ENCODE measurements at places on chromosomes 16 and 17.

DNA sequence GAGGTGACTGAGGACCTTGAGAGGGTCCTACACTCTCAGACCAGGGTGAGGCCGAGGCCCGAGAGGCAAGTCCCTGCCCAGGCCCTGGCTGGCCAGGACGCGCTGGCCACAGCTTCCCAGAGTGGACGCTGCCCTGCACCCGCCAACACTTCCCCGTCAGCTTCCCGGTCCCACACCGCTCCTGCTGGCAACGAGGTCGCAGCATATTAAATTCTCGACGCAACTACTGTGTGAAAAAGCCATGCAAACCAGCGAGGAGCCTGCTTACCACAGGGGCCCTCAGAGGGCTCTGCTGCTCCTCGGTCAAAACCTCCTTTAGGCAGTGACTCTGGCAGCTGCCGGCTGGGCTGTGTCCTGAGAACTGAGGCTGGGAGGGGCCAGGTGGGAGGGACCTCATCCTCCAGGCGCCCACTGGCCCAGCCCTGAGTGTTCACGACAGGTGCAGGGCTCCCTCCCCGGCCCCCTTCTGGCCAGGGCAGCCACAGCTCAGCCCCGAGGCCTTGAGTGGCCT is 2.1 kb upstream of the TEX19 start:
- DNase-seq: no peak

DNA sequence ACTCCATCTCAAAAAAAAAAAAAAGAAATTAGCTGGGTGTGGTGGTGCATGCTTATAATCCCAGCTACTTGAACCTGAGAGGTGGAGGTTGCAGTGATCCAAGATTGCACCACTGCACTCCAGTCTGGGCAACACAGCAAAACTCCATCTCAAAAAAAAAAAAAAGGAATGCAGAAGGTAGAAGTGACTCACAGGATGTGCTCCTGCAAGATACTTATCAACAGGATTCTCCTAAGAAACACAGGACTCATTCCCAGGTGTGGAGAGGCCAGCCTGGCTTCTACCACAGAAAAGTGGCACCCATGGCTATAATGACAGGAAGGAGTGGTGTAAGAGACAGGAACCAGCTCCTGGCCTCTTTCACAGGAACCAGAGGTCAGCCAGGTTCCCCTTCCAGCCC is 13.8 kb downstream of the ELMO3 start:
- no peak for DNase-seq

GRCh38 chr17:63696381-63696961 is 3.5 kb downstream of the LIMD2 start:
- DNase-seq: no peak

DNA sequence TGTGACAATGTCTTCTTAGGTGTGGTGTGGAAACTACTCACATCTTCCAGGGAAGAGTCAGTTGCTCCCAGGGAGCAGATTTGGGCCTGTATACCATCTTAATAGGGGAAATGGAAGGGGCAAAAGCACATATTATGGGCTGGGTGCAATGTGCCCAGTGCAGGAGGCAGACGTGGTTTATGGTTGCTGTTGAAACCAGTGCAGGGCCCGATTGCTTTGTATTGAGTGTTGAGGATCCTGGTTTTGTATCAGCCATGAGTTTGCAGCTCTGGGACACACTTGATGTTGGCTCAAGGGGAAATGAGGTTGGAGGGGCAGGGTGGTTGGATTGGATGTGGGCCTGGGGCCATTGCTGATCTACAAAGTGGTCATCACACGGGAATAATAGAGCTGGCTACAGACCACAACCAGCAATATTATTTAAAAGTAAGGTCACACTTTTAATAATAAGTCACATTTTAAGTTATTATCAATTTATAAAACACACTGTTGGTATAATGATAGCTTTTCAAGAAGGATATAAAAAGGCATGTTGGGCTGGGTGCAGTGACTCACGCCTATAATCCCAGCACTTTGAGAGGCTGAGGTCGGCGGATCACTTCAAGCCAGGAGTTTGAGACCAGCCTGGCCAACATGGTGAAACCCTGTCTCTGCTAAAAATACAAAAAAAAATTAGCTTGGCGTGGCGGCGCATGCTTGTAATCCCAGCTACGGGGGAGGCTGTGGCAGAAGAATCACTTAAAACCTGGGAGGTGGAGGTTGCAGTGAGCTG is 302.4 kb downstream of the SEC14L1 start:
- no peak for DNase-seq

DNA sequence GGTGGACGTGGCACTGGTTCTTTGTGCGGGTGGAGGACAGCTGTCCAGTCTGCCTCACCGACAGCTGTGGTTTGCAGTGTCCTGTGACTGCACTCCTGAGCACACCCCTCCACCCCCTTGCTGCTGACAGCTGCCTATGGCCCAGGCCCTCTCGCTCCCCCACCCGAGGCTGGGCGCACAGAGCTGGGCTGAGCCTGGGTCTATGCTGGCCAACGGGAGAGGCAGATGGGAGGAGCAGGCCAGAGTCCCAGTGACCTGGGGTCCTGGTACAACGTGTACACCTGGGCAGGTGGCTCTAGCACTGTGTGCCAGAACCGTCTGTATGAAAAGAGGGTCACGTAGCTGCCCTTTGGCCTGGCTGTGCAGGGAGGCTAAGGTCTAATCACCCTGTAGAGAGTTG is 30.5 kb downstream of the BAIAP2 start:
- DNase-seq: no peak

DNA sequence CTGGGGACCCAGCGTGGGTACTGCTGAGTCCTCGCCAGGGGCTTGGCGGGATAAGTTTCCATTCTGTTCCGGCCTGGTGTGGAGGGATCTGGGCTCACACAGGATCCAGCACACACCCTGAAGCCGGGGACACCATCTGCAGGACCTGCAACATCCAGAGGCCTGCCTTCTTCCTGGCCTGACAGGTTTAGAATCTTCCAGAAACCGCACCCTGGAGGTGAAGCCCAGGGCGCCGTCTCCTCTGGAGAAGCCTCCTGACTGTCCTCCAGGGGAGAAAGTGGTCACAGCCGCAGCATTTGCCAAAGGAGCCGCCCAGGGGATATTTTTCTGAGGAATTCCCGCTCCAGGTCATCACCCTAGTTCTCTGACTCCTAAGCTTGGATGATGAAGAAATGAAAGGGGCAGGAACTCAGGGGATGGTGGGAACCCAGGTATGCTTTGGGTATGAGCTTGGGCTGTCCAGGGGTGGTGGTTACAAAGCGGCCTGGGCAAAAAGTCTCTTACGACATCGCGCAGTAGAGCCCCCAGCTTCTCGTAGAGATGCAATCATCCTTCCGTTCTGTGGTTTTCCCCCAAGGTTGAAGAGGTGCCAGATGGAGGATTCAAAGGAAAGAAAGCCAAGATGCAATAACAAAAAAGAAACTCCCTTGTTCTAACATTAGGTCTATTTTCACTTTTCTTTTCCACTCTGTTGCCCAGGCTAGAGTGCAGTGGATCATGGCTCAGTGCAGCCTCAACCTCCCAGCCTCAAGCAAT is 9.1 kb upstream of the CRISPLD2 start:
- no peak for DNase-seq

DNA sequence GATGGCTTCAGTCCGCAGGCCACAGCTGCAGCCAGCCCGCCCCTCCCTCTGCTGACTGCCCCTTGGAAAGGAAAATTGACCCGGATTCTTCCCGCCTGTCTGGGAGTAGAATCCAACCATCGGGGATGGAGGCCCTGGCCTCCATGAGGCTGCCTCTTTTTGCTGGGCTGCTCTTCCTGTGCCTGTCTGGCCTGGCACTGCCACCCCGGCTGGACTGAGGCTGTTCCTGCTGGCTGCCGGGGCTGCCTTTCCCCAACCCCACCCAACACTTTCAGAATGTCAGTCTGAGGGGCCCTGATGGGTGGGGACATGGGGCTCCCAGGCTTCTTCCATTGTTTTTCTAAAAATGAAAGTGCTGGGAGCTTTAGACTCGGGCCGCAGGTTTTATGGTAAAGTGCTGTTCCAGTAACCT is 7.3 kb downstream of the BAHCC1 start:
- DNase-seq: no peak

DNA sequence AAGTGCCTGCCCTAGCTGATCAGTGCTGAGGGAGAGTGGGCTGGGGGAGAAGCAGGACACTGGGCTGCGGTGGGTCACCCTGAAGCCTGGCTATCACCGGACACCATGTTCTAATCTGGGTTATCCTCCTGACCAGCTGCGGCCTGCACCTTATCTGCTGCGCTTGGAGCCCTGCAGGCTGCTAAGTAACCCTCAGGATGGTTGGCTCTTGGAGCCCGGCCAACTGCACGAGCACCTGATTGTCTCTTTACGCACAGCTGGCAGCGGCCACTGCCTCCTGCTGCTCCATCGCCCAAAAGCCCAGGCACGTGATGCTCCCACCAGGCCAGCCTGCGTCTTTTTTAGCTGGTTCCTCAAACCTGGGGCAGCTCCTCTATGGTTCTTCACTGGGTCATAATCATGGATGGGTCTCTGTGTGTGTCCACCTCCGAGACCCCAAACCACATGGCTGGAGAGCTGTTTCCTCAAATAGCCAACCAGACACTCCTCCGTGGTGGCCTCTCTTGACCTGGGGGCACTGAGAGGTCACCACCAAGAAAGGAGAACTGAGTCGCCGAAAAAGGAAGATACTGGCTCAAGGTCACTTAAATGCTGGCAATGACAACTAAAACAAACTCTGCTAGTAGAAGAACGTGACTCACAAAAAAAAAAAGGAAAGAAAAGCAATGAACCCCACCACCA is 21.7 kb downstream of the SPHK1 start:
- DNase-seq: peak; percentile 64

DNA sequence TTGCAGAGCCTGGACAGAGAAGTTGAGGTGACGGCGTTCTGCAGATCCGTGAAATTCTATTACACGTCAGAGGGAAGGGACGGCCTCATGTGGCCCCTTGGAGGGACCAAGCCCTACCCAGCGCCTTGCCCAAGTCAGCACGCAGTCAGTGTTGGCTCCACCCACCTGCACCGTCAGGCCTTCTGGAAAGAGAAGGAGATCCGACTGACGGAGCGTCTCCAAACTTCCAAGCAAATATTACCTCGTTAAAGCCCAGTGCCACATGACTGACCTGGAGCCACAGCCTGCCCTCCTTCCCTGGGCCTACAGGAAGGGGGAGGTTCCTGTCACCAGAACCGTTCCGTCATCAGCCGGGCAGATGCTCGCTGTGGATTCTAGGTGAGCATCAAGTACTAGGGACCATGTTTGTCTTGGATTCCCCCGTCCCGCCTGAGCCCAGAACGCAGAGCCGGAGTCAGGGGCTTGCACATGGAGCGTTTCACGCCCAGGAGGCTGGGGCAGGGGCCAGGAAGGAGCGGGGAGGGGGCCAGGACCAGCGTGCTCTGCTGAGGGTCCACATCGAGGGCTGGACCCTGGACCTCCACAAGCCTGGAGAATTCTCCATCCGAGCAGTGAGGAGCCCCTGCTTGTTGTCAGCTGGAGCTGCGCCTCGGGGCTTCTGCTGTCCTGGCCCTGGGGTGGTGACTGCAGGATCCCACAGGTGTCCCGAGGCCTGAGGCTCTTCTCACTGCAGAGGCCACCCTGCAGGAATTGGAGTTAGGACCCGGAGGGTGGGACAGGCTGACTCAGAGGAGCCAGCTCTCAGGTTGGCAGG is 22.6 kb upstream of the METRNL start:
- no peak for DNase-seq

DNA sequence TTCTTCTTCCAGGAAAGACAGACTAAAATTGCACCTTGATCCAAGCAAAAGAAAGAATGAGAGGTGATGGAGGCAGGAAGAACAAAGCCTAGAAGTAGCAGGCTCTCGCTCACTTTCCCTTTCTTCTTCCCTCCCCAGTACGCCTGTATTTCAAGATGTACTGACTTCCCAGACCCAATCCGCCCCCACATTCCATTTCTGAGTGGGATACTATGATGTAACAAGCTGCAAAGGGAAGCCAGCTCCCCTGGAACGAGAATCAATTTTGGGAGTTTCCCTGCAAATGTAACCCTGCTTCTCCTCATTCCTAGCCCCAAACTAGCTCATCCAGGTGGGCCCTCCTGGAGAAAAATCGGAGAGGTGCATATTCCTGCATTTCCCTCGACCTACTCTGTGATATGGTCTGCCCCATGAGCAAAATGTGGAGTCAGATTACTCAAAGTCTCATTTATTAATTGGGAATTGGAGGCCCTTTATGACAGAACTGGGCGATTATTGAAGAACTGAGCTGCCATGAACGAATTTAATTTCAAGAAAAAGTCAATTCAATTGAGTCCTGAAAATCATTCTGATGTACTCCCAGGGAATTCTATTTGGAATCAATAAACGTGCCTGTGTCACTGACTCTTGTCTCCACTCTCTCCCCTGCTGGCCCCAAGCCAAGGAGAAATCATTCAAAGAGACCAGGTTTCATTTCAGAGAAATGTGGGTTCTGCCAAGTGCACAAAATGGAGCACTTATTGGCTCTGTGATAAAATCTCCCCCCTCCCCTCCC is 398.9 kb downstream of the SHISA9 start:
- DNase-seq: no peak

DNA sequence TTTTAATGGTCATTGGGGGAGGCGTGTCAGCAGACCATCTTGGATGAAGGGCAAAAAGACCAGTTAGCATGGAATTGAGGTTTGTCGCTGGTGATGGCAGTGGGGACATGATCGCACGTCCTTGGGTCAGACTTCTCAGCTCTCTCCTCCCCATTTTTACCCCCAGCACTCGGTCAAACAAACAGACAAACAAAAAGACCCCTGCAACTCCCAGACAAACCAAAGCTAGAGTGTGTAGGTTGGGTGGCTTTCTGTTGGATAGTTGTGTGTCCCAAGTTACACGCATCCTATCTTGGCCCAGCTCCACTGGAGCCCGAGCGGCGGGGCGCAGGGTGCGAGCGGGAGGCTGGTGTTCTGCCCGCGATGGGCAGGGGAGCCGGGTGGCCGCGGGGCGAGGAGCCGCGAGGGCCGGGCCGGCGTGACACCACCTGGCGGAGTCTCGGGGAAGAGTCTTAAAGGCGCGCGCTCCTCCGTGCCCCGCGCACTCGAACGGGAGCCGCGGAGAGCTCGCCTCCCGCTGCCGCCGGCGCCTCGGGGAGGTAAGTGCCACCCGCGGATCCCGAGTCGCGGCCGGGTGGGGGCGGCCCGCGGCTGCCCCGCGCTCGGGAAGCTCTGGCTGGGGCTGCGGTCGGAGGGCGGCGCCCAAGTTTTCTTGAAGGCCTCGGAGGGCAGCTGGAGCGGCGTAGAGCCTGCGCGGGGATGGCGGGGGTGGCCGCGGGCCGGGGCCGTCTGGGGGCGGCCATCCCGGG is 18.5 kb upstream of the NTN1 start:
- DNase-seq: no peak

- no peak for DNase-seq
Observed at GRCh38 chr17:19372439-19372838, 5.9 kb upstream of the MAPK7 start.

DNA sequence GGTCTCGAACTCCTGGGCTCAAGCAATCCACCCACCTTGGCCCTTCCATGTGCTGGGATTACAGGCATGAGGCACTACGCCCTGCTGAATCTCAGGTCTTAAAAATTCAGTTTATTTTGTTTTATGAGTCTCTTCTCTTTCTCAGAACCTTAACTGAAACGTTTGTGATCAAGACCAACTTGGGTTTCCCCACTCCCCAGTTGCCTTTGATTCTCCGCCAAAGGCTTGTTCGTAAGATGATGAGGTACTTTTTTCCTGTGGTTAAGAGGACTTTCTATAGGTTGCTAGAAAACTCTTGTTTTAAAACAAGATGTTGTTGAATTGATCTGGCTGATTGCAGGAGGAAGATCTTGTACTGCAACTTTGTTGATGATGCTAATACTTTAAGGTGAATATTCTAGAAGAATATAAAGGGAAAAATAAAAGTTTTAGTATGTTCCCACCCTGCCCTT is 11.7 kb downstream of the ABCC1 start:
- no peak for DNase-seq

- DNase-seq: peak; percentile 59
Observed at GRCh38 chr17:44837196-44837595, 7.1 kb upstream of the GJC1 start.

- DNase-seq: no peak
Observed at GRCh38 chr17:9728005-9728404, 63.4 kb downstream of the DHRS7C start.

GRCh38 chr16:84845496-84846002 is 25.8 kb downstream of the CRISPLD2 start:
- no peak for DNase-seq
